NCI-H2107 (cell line): ENCODE measurements at places on chromosomes 13 and 19.

DNA sequence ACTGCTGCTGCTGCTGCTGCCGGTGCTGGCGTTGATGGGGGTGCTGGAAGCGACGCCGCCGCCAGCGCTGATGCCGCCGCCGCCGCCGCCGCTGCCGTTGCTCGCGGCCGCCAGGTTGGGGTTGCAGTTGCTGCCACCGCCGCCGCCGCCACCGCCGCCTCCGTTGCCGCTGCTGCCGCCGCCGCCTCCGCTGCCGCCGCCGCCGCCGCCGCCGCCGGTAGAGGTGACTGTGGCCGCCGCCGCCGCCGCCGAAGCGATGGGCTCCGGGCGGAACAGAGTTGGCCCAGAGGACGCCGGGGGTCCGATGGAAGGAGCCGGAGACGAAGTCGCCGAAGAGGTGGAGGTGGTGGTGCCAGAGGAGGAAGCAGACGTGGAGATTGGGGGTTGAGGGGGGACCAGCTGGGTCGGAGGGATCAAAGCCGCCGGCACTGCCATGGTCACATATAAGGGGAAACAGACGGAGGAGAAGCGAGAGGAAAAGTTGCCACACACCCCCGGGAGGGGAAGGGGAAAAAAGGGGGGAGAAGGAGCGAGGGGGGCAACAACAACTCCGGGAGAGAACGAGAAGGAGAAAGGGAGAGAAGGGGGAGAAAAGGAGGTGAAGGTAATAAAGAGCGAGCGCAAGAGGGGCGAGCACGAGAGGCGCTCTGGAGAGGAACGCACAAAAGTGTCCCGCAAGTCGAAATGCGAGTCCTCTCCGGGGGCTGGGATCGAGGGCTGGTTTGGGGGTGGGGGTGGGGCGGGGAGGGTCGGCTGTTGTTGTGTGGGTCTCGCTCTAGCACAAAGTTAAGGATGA is 471 bp downstream of the DACH1 start:
- no peak for DNase-seq

- no peak for DNase-seq
These were observed 15.3 kb downstream of the WDFY2 start for GRCh38 chr13:51599444-51600176.

DNA sequence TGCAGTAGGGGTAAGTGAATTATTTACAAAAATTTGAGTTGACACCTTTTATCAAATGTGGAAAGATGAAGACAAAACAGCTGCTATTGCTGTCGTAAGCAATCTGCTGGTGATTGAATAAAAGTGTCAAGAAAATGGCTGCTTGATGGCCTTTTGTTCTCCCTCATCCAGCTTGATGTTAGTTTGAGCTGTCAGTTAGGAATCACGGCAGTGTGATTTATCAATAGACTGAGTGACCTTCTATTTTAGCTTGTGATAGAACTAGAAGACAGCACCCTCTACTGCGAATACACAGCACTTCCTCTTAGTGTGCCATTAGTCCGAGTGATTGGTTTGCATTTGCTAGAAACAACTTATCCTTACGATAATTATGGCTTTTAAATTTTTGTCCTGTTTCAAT is 76.3 kb downstream of the MZT1 start:
- no peak for DNase-seq

DNA sequence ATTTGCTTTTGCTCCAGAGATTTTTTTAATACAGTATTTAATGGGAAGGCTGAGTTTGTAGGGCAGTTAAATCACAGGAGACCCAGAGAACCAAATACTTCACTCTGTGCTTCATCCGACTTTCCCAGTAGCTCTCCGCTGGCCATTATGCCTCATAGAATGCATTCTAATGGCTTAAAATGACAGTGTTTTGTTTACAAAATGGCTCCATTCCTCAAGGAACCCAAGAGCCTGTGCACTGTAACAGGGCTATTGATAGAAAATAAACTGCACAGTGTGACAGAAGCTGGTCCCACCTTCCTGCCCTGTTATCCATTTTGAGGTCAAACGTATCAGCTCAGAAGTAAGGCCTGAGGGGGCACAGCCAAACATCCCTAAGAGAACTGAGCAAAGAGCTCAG is 136.5 kb downstream of the RAP2A start:
- DNase-seq = no peak

GRCh38 chr19:16590876-16591802 is 18.9 kb upstream of the SLC35E1 start:
- DNase-seq = no peak

DNA sequence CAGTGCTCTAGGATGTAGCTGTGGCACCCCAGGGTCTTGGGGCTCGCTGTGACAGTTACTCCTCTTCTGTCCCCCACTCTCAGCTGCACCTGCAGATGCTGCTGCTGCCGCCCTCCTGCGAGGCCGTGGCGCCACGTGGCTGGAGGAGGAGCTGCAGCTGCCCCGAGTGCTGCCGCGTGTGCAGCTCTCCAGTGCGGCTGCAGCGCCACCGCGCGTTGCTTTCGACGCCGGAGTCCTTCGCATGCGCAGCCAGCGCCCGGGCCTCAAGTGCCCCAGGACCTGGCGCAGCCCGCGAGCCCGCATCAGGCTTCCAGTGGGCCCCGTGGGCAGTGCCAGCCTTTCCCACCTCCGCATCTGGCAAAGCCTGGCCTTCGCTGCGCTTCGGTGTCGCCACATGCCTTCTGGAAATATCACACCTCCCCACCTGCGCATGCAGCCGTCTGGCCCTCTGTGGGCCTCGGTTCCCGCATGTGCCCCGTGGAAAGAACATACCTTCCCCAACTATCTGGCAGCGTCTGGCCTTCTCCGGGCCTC is 692 bp upstream of the ZNF580 start:
- DNase-seq = no peak

GRCh38 chr19:7973883-7974282 is 30.4 kb upstream of the TIMM44 start:
- DNase-seq = no peak

DNA sequence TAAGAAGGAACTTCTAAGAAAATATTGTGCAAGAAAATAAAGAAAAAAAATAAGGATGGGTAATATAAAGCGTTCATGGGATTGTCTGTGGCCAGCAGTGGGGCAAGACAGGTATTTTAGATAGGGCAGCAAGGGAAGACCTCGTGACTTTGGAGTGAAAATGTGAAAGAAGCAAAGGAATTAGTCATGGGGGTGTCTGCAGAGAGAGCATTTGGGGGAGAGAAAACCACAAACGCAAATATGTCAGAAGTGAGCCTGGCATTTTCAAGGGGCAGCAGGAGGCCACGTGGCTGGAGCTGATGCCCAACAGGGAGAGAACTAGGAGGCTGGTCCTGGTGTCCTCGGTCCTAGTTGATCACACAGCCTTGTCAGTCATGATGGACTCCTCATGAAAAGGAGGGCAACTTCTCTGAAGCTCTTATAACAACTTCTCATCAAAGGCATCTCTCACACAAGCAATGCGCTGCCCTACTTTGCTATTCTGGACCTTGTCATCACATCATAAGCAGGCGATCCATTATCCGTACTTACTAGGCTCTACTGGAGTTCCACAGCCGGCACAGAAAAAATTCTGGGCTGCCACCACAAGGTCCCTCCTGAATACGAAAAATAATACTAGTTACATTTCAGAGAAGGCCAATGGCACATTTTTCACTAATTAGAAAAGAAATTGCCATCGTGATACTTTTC is 31.0 kb downstream of the RUBCNL start:
- DNase-seq = no peak

DNA sequence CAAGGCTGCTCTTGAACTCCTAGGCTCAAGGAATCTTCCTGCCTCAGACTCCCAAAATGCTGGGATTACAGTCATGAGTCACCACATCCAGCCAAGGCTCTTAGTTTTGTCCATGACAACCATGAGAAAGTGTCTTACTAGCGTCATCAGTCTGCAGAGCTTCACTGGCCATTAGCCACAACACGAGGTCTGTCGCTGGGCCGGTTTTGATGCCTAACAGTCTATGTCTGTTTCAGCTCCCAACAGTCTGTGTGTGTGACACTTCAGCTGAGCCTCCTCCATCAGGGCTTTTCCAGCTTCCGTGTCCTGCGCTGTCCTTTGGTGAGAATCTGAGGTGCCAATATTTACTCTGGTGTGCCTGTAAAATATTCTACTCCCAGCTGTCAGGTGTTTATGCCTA is 47.6 kb downstream of the CEP89 start:
- no peak for DNase-seq

DNA sequence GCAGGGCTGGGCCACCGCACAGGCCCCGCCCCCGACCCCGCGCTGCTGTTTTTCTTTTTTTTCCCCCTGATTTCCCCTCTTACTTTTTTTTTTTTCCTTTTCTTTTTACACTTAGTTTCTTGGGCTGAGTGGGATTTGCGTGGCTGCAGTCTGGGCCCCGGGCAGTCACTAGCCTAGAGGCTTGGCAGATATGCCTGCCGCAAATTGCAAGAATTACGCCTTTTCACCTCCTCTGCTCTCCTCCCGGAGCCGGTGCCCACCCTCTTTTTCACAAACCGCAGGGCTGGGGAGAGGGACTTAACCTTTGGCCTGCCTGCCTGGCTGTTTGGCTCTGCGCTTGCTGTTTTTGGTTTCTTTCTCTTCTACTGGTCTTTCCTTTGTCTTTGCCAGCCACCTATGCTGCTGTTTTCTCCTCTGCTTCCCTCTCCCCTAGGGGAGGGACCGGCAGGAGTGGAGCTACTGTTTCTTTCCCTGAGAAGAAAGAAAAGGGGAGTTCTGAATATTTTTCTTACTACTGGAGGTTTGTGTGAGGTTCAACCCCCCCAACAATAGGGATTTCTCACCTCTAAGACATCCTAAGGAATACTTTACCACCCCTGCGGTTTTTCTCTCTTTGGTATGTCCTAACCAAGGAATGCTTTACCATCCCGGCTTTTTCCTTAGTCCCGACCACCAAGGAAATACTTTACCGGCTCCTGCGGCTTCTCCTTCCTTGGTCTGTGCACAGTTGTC is 11.0 kb downstream of the ZNF552 start:
- no peak for DNase-seq

GRCh38 chr13:80680786-80681366 is 339.9 kb upstream of the SPRY2 start:
- DNase-seq = no peak
